Stimulated activated CD4-positive, alpha-beta T cell treated with anti-CD3 and anti-CD28 coated beads, TNF-alpha, amount 100 ng/mL, for 24 hours (primary cell): ENCODE measurements at places on chromosomes 12 and 14.

- DNase-seq = no peak
These were observed 440.8 kb downstream of the EGLN3 start for GRCh38 chr14:33510063-33510481.

DNA sequence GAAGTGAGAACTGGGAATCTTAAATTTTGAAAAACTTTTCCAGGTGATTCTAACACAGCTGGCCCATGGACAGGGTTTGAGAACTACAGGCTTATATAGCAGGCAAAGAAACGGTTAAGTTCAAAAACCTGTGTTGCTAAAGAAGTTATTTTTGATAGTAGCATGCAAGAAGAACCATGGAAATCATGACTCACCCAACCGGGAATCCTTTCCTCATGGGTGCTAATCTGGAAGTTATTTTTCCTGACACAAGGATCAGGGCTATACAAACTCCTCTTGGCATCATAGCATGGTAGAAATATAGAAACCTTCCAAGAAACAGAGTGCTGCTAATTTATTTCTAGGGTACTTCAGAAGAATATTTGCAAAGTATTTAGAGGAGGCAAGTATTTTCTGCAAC, 588.7 kb downstream of the CCER1 start:
- no peak for DNase-seq

DNA sequence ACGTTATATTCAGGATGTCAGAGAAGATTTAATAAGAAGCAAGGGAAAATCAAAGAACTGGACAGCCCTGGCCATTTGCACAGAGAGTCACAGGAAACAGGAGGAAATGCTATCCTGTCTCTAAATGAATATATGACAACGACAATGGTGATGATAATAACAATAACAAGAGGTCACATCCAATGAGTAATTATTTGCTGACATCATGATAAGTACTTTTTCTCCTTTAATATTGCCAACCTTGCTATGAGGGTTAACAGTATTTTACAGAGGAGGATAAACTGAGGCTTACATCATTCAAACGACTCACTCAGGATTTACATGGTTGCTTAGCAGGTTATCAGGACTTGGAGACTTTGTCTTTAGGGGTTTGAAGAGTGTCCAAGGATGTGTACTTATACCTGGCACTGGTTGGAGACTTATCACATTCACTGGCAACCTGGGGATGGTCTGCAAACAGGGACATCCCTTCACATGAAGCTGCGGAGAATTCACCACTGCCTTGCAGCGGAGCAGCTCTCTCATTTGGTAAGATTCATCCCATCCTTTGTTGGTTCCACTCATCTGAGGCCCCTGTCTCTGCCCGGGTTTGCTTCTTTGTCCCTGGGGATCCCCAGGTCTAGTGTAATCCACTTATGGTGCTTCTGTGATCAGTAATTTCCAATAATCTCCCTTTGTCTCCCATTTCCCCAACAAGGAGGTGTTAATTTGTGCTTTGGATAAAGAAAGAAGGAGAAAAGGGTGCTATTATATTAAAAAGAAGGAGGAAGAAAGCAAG, 637.8 kb downstream of the BCL11B start:
- DNase-seq = no peak

DNA sequence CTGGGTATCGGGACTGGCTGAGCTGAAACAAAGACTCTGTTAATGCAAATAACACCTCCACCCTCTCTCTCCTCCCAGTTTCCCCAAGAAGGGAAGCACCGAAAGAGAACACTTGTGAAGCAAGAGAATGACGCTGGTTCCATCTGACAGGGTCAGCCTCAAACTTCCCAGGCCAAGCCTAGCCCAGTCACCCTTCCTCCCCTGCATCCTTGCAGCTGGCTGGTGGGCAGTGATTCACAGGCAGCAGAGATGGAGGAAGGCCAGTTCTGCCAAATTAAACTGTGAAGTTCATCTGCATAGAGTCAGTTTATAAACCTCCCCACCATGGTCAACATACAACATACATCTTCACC, 2.8 kb downstream of the LRRC74A start:
- DNase-seq = no peak

GRCh38 chr14:23877538-23878180, 75.9 kb upstream of the DHRS4 start:
- DNase-seq = no peak

DNA sequence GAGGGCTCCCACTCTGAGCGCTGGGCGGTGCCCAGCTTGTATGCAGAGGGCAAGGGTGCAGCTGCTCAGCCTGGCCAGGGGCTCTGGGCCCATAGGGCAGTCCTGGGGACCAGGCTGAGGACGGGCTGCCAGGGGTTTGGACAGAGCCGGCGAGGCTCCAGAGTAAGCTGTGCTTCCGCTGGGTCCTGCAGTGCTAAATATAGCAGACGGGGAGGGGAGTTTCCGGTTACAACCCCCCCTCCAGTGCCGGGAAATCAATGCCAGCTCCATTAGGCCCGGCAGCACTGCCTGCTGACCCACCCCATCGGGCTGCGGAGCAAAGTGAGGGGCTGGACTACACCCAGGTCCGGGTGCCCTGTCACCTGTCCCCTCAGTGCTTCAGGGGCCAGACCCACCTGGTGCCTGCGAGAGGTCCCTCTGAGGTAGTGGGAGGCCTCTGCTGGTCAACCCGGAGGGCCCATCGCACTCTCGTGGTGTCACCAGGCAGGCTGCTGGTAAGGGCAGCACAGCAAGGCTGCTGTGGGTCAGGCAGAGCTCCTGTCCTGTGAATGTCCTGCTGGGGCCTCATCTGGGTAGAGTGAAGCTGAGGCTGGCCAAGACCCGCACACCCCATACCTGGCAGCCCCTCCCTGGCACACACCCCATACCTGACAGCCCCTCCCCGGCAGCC, 2.6 kb upstream of the JAG2 start:
- DNase-seq = no peak

DNA sequence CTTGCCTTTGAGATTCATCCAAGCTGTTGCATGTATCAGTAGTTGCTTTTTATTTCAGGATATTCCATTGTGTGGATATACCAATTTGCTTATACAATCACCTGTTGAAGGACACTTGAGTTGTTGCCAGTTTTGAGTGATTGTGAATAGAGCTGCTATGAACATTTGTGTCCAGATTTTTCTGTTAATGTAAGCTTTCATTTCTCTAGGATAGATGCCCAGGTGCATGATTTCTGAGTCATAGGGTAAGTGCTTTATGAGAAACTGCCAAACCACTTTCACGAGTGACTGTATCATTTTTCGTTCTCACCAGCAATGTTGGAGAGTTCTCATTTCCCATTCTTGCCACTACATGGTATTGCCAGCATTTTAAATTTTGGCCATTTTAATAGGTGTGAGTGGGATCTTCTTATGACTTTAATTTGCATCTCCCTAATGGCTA, 434.6 kb upstream of the RGS6 start:
- no peak for DNase-seq

DNA sequence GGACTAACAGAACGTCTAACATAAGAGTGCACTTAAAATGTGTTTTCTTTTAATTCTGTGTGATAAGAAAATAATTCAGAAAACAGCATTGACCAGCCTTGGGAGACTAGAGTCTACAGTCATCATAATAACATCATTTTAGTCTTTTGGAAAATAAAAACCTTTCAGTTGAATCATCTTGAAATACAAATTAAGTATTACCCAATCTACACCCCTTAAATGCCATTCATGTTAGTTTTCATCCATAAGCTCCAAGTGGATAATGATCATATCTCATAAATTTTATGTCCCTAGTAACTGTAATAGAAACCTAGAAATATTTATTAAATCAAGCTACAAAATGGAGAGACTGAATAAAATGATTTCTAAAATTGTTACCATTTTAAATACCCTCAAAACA, 32.4 kb downstream of the EPS8 start:
- no peak for DNase-seq

- DNase-seq = no peak
These were observed 68.8 kb upstream of the IFNG-AS1 start for GRCh38 chr12:67920413-67920812.

DNA sequence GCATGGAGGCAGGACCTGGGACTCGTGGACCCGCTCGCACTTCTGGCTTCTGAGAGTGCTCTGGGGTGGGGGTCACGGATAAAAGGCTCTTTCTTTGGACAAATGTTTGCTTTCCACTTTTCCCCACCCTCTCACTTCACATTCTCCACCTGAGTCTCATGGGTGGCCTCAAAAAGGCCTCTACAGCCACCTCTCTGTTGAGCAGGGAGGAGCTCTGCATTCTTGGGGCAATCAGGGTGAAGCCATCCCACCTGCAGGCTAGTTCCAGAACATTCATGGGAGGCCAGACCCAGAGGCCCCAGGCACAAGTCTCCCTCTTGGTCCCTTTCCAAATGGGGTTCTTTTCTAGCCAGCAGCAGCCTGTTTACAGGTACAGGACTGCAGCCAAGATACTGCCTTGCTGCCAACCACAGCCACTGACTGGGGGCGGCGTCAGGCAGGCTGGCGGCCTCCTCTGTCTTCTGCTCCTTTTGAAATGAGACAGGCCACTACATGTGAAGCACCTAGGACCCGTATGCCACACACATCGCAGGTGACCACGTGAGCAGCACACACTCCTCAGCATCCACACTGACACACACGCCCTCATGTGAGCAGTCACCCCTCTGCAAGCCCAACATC, 18.2 kb upstream of the CEBPE start:
- DNase-seq = no peak

GRCh38 chr12:70571705-70572268, 65.4 kb downstream of the PTPRB start:
- no peak for DNase-seq

DNA sequence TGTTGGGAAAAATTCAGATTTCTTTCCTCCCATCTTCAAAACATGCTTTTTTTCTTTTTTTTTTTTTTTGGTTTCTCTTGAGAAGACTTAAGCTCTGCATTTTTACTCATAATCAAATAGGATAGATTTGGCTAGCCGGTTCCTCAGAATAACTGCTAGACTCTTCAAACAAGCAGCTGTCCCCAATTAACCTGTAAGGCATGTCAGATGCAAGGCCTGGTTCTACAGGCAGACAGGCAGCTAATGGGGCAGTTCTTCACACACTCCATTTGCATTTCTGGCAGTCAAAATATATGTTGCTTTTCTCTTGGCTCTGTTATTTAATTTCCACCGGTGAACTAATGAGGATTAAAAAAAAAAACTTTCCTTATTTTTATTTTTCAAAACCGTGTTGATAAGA, 228.0 kb upstream of the ATP2B1 start:
- no peak for DNase-seq

DNA sequence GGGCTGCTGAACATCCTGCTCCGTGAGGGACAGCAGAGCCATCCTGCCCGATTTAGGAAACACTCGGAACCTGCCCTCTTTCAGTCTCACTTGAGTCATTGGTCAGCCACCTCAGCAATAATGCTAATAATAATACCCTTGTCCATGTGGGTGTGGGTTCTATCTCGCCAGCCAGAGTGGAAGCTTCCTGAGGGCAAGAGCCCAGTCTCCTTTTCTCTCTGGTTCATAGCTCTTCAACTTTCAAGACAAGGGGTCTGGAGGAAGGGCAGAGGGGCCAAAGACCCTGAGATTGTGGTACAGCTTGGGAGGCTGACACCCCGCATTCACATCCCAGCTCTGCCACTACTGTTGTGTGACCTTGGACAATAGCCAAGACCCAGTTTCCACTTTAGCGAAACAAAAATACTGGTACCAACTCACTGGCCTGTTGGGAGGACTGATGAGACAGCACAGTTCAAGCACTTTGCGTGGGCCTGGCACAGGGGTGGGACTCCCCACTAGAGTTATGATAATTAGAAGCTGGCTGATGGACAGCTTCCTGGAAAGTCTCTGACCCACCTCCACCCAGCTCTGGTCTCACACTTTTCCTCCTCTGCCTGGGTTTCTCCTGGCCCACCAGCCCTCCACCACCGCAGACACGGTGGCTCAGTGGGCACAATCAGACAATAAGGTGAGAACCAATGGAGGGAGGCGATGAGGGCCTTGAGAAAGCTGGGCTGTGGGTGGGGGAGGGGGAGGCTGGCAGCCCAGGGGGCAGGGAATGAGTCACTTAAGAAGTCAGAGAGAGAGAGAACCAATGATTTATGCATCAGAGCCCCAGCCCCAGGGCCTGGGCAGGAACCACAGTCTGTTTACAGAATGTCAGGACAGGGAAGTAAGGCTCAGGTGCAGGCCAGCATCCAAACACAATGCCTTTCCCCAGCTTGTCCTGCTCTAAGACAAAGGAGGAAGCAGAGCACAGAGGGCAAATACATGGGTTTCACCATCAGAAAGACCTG, 9.6 kb downstream of the FAIM2 start:
- no peak for DNase-seq

- DNase-seq = no peak
These were observed 143.4 kb upstream of the CDKN3 start for GRCh38 chr14:54253195-54253947.

- no peak for DNase-seq
These were observed 1.8 kb downstream of the GDF3 start for GRCh38 chr12:7693793-7694192.

GRCh38 chr14:22517117-22517720, 71.8 kb downstream of the DAD1 start:
- no peak for DNase-seq

DNA sequence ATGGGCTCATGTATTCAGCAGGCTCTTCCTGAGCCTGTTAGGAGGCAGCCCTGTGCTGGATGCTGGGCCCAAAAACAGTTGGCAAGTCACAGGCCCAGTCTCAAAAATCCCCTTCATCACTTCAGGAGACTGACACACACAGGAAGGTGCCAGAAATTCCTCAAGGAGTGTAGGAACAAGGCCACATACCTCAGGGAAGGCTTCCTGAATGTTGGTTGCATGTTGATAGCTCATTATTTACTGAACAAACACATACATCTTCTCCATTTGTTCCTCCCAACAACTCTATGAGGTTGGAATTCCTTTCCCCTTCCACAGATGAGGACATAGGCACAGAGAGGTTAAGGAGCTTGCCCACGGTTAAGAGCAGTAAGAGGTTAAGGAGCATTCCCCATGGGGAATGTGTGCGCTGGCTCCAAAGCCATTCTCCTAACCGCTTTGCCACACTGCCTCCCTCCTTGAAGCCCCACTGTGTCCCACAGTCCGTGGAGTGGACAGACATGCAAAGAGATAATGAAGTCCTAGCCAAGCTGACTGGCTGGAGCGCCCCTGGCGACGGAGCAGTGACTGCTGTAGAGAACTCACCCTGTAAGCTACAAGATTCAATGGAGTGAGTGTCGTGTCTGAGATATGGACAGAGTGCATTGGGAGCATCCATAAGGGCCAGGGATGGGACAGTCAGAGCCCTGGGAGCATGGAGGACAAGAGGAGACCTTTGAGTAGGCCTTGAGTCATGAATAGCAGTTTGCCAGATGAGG, 3.3 kb downstream of the HHIPL1 start:
- no peak for DNase-seq
